ENCODE measurements at places on chromosomes 7 and 10.
A peak's percentile ranks its signal among the peaks of the same experiment; 100 is the strongest.

GRCh38 chr7:78434281-78434680, 635.7 kb downstream of the PHTF2 start:
- no peaks in the 10 kb centered on the region for H3K36me3 ChIP-seq
- H3K27me3 ChIP-seq: peaks cover 2% of the 10 kb centered on the region
- H3K4me3 ChIP-seq: no peak overlapping the region
- H3K4me1 ChIP-seq: no peaks in the 10 kb centered on the region
- no peak overlapping the region for H3K27ac ChIP-seq

DNA sequence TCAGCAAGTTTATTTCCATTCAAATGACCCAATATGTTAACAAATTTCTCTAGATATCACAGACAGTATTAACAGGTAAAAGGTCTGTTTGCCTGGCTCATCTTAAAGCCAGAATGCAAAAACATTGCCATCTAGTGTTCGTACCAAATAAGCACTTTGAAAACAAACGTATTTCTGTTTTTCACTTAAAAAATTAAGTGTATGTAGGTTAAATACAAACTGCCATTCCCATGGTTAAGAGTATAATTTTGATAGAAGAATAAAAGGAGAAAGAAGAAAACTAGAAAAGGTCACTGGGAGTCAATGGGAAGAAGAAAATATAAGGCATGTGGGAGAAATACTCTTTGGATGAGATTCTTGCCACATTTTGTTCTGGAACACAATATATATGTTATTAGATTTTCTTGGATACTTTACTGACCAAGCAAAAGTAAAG, 51.0 kb downstream of the ORC5 start:
- no peak for DNase-seq
- H3K4me1 ChIP-seq: peaks cover 2% of the 10 kb centered on the region
- no peaks in the 10 kb centered on the region for H3K27me3 ChIP-seq
- no peak overlapping the region for H3K27ac ChIP-seq
- H3K4me3 ChIP-seq: no peak overlapping the region

DNA sequence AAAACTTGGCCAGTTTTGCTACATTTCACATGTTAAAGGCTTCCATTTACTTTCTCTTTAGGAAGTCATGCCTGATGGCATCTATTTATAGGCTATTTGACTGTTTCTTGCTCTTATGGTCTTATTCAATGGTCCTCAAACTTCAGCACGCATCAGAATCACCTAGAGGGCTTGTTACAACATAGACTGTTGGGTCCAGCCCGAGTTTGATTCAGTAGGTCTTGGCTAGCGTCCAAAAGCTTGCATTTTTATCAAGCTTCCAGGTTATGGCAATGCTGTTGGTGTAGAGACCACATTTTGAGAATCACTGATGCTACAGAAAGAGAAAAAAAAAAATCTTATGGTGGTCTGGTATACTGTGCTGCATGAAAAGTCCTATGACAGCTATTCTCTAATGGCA, 51.9 kb downstream of the MTPN start:
- H3K4me1 ChIP-seq: peaks cover 15% of the 10 kb centered on the region
- H3K27ac ChIP-seq: no peak overlapping the region
- no peak for DNase-seq
- no peaks in the 10 kb centered on the region for H3K27me3 ChIP-seq
- H3K4me3 ChIP-seq: no peak overlapping the region
- H3K36me3 ChIP-seq: peaks cover 48% of the 10 kb centered on the region

- peaks cover 22% of the 10 kb centered on the region for H3K36me3 ChIP-seq
- H3K27ac ChIP-seq: peak overlapping the region; percentile 92
- DNase-seq: no peak
- no peak overlapping the region for H3K4me3 ChIP-seq
Observed at GRCh38 chr10:102710609-102711008, 3.6 kb downstream of the ARL3 start.

DNA sequence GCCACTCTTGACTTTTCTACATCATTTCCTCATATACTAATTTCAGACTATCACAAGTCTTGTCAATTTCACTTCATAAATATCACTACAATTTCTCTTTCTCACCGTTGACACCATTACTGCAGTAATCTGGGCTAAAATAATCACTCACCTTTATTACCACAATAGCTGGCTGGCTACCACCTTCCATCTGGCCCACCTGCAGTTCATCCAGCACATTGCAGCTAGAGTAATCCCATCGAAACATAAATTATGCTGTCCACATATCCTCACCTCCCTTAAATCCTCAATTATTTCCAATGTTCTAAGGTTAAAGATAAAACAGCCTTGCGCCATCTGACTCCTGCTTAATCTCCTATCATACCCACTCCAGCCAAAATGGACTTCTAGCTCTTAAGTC, 16.0 kb downstream of the DGKB start:
- no peak overlapping the region for H3K27ac ChIP-seq
- no peaks in the 10 kb centered on the region for H3K27me3 ChIP-seq
- no peaks in the 10 kb centered on the region for H3K36me3 ChIP-seq
- no peak for DNase-seq
- H3K4me1 ChIP-seq: no peaks in the 10 kb centered on the region
- H3K4me3 ChIP-seq: no peak overlapping the region

DNA sequence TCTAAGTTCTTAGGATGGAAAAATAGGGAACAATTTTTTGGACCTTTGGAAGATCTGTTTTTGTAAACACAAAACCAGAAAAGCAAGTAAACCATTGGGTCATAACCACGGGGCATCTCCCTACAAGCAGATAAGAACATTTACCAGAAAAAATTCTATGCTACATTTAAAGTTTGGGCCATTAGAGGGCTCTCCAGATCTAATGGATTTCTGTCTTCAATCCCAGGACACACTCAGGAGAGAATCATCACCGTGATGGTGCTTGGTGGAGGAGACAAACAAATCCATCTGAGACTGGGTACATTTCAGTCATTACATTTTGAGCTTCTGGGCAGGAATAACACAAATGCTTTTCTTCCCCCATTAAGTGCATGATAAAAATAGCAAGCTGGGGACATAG, 178.4 kb upstream of the TARP start:
- no peak for DNase-seq
- no peak overlapping the region for H3K27ac ChIP-seq
- no peak overlapping the region for H3K4me3 ChIP-seq
- H3K4me1 ChIP-seq: peaks cover 6% of the 10 kb centered on the region
- no peaks in the 10 kb centered on the region for H3K36me3 ChIP-seq
- peaks cover 19% of the 10 kb centered on the region for H3K27me3 ChIP-seq

GRCh38 chr7:98802781-98803110, 67.1 kb downstream of the TMEM130 start:
- no peak overlapping the region for H3K4me3 ChIP-seq
- no peaks in the 10 kb centered on the region for H3K36me3 ChIP-seq
- H3K27me3 ChIP-seq: peaks cover 21% of the 10 kb centered on the region
- no peaks in the 10 kb centered on the region for H3K4me1 ChIP-seq
- no peak overlapping the region for H3K27ac ChIP-seq
- DNase-seq: no peak

GRCh38 chr7:124881981-124882380, 47.6 kb downstream of the POT1 start:
- no peak overlapping the region for H3K27ac ChIP-seq
- H3K27me3 ChIP-seq: no peaks in the 10 kb centered on the region
- peaks cover 29% of the 10 kb centered on the region for H3K36me3 ChIP-seq
- DNase-seq: no peak
- H3K4me1 ChIP-seq: no peaks in the 10 kb centered on the region
- no peak overlapping the region for H3K4me3 ChIP-seq

DNA sequence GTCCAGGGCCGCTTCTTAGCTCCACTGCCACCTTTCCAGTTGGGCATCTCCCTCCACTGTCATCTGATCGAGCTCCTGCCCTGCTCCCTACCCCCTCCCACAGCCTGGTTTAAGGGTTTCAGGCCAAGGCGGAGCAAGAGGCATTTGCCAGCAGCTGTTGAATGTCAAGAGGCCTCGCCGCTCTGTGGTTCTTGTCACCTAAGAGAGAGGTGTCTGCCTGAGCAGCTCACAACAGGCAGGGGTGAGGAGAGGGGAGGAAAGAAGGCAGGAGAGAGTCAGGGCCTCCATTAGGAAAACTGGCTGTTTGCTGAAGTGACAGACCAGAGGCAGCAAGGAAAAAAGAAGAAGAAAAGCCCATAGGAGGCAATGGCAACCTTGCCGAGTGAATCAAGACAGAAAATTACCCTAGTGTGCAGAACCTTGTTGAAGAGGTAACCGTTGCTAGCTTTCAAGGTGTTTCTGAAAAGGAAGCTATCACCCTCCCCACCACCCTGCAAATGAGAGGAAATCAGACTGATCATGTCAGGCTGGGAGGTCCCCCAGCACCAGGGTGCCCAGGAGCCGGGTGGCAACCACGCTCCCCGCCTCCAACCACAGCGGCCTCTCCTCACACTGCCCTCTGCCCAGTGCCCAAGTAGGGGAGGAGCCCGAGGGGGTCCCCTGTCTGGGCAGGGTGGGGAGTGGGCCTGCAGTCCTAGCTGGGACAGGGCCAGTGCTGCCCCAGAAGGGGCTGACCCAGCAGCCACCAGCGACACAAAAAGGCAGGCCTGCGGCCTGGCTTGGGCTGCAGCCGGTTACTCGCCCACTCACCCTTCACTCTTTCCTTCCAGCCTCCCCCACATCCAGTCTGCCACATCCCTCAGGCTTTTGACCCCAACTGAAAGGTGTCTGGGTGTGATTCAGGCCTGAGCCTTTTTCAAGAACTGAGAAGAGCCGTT, 7.1 kb downstream of the GATA3 start:
- H3K4me1 ChIP-seq: peaks cover 98% of the 10 kb centered on the region
- peak overlapping the region; percentile 89 for H3K4me3 ChIP-seq
- H3K27ac ChIP-seq: peak overlapping the region; percentile 93
- no peaks in the 10 kb centered on the region for H3K27me3 ChIP-seq
- peak; percentile 71 for DNase-seq
- H3K36me3 ChIP-seq: peaks cover 100% of the 10 kb centered on the region

DNA sequence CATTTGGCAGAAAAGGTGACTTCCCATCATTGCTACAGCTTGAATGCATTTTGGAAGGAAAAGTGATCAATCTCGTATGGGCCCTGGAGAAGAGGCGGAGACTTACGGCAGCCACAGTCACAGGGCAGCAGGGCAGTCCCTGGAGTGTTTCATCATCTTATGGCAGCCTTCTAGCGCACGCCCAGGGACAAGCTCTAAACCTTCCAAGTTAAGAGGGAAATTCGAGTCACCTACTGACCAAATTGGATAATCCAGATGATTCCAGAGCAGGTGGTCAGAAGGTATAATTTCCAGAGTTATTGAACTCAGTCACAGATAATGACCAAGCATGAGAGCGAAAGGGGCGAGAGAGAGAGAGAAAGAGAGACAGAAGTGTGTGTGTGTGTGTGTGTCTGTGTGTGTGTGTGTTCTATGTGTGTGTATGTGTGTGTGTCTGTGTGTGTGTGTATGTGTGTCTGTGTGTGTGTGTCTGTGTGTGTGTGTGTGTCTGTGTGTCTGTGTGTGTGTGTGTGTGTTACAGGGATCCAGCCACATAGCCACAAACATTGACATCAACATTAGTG, 123.7 kb upstream of the ADAM12 start:
- DNase-seq: no peak
- no peak overlapping the region for H3K27ac ChIP-seq
- no peak overlapping the region for H3K4me3 ChIP-seq
- H3K36me3 ChIP-seq: no peaks in the 10 kb centered on the region

DNA sequence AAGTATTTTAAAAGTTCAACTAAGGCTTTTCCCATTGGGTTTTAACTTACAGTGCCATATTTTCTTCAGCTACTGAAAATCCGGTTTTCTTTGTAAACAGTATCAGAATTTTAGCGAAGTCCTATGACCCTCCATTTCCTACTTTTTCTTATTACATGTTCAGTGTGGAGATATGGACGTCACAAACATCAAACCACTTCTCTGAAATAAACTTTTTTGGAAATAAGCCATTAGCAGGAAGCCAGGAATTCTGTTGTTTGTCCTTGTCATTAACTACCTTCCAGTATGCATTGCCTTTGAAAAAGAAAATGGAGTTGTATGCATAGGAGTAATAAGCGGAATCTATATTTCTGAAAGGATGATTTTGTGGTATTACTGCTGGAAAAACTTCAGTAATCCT, 9.1 kb downstream of the MMP21 start:
- no peak overlapping the region for H3K27ac ChIP-seq
- no peaks in the 10 kb centered on the region for H3K4me1 ChIP-seq
- H3K4me3 ChIP-seq: no peak overlapping the region
- peaks cover 76% of the 10 kb centered on the region for H3K36me3 ChIP-seq

- H3K4me1 ChIP-seq: peaks cover 8% of the 10 kb centered on the region
- H3K36me3 ChIP-seq: no peaks in the 10 kb centered on the region
- no peak overlapping the region for H3K27ac ChIP-seq
- H3K4me3 ChIP-seq: no peak overlapping the region
- no peak for DNase-seq
Observed at GRCh38 chr10:127337801-127338200, 141.4 kb upstream of the INSYN2A start.

DNA sequence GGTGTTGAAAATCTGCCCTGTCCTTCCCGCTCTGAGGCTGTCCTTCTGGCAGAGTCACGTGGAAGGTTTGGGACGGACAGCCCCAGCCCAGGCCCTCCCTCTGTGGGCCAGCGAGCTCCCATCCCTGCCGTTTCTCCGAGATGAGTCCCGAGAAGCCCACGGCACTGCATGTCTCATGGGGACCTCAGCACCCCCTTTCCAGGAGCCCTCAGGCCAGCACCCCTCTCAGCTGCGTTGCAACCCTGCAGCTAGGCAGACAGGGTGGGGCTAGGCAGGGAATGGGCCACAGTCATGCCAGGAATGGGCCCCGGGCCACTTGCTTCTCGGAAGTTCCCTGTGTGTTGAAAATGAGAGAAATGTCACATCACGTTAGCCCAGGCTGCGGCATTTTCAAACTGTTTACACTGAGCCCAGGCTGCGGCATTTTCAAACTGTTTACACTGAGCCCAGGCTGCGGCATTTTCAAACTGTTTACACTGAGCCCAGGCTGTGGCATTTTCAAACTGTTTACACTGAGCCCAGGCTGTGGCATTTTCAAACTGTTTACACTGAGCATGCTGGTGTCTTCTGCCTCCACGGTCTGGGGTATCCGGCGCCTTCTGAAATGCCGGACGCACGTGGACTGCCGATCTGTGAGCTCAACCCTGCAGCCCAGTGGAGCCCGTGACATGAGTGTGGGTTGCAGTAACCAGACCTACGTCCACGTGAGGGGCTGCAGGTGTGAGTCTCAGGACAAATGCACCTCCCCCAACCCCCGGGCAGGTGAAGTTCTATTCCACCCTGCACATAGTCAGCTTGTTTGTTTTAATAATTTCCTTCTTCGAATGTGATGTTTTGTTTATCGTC, 42.6 kb downstream of the FAM20C start:
- H3K4me3 ChIP-seq: no peak overlapping the region
- no peak overlapping the region for H3K27ac ChIP-seq
- peaks cover 9% of the 10 kb centered on the region for H3K27me3 ChIP-seq
- H3K4me1 ChIP-seq: no peaks in the 10 kb centered on the region
- no peak for DNase-seq

All from activated T-cell treated with anti-CD3 and anti-CD28 coated beads, Interleukin-2, amount 50 U/mL, for 24 hours (primary cell).